Pulmonary artery endothelial cell (primary cell): ENCODE measurements at places on chromosomes 3 and 15. TPM values are rescaled to one million over a fixed set of nuclear protein-coding genes. Genes with fewer than 3 reads are reported as not detected.

GRCh38 chr3:171401432-171401831 is 58.8 kb downstream of the TNIK start:
- no peak for DNase-seq

DNA sequence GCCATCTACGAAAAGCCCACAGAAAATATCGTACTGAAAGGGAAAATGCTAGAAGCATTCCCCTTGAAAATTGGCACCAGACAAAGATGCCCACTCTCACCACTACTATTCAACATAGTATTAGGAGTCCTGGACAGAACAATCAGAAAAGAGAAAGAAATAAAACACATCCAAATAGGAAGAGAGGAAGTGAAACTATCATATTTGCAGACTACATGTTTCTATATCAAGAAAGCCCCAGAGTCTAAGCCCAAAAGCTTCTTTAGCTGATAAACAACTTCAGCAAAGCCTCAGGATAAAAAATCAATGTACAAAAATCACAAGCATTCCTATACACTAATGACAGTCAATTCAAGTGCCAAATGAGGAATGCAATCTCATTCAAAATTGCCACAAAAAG is 15.6 kb downstream of the OR5K3 start:
- DNase-seq, result no peak

DNA sequence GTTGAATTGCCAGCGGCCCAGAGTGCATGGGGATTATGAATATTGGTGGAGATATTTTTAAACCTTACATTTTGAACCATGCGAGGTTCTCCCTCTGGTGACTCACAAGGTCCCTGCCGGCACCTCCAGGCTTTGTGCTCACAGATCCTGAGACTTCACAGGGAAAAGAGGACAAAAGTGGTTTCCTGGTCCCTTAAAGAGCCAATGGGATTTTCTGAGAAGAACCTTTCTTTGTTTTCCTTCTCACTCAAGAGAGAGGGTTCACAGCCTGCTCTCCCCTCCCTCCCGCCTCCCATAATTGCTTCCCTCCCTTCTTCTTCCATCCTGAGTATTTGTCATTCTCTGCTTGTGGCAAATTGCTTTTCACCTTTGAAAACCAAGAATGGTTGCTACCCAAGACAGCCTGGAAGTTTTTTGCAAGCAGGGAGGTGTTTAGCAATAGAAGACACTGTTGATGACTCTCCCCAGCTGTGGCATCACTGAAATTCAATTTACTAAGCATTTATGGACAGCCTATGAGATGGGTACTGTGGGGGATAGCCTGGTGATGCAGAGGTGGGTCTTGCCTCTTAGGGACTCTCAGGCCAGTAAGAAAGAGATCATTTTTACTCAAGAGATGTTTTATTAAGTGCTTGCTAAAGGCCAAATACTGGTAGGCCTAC is 76.6 kb downstream of the CPN2 start:
- no peak for DNase-seq

GRCh38 chr15:45714590-45715488 is 80.0 kb downstream of the SQOR start:
- peak; percentile 30 for DNase-seq

- no peak for DNase-seq
These were observed 57.4 kb downstream of the CPA3 start for GRCh38 chr3:148922467-148922866.

Gene FAM219B
- total RNA-seq, result 38.2 and 41.3 TPM in 2 replicates
